AG04449 (cell line): ENCODE measurements at places on chromosomes 1 and 21.
A peak's percentile ranks its signal among the peaks of the same experiment; 100 is the strongest.

DNA sequence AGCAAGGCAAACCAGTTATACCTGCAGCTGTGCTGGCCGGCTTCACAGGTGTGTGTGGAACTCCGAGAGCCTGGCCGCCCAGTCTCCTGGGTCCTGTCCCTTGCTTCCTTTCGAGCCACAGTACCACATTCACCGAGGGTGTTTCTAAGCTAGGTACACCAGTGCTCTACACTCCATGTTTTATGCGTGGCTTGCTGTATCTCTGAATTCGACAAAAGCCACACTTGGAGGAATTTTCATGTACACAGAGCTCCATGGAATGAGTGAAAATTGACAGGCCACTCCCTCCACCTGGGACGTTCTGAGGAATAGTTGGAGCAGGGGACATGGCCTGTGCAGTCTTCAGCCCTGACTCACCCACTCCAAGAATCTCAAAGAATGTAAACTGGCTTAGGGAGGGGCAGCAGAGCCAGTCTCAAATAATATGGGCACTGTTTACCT, 14.0 kb downstream of the ETS2 start:
- DNase-seq = no peak

- DNase-seq = peak; percentile 87
Measured at GRCh38 chr1:109161858-109162606, 48.1 kb downstream of the ELAPOR1 start.

DNA sequence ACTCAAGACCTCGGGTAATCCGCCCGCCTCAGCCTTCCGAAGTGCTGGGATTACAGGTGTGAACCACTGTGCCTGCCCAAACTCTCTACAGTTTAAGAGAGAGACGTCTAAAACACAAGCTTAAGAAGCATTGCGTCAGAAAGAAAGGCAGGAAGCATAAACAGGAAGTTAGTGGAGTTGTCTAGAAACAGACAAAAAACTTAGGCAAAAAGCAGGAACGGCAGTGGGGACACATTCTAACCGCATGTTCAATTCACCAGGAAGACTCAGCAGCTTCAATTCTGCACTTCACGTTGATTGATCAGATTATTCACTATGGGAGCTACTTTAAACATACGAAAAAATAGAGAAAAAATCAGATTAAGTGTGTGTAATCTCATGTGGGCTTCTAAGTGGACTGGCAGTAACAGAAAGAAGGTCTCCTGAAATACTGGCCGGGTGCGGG, 7.4 kb downstream of the CFAP74 start:
- DNase-seq = no peak

- no peak for DNase-seq
Measured at GRCh38 chr1:179205284-179205683, 24.2 kb downstream of the ABL2 start.

DNA sequence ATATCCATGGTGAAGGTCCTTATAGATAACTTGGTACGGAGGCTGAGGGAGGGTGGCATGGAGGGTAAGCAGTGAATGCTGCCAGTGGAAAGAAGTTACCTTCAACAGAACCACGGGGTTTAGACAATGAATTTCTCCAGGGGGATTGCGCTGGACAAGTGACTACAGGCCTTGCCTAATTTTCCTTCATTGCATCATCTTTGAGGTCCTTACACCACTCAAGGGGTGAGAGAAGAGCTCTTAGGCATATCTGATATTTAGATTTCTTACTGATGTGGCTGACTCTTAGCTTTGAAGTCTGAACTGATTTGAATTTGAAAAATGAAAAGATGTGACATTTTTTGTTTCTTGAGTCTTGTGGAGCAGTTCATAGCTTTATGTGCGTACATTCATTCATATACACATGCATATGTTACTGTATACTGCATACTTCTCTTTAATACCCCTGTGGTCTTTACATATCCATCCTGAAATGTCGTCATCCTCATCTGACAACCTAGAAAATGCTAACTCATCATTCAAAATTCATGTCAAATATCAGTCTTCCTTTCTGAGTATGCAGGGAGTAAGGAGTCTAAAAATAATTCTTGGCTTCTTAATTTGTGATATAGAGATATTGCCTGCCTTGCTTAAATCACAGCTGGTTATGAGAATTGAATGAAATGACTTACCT, 63.6 kb downstream of the DNM3 start:
- no peak for DNase-seq
